ENCODE measurements at places on chromosomes 11 and 22. TPM values are rescaled to one million over a fixed set of nuclear protein-coding genes. Genes with fewer than 3 reads are reported as not detected.

Gene TRIM49
- total RNA-seq, result not detected

Gene ACTN3
- total RNA-seq, result not detected

Gene OR8G5
- total RNA-seq, result not detected

Gene HBD
- total RNA-seq, result not detected

Gene CRKL
- total RNA-seq, result 17.0 TPM

Gene WBP2NL
- total RNA-seq, result not detected

Gene DCUN1D5
- total RNA-seq, result 27.2 TPM

Gene GUCY1A2
- total RNA-seq, result 15.1 TPM

- no peak for DNase-seq
Measured at GRCh38 chr11:86969258-86969657, 14.1 kb upstream of the FZD4 start.

GRCh38 chr11:34599406-34599945 is 21.4 kb upstream of the EHF start:
- no peak for DNase-seq

DNA sequence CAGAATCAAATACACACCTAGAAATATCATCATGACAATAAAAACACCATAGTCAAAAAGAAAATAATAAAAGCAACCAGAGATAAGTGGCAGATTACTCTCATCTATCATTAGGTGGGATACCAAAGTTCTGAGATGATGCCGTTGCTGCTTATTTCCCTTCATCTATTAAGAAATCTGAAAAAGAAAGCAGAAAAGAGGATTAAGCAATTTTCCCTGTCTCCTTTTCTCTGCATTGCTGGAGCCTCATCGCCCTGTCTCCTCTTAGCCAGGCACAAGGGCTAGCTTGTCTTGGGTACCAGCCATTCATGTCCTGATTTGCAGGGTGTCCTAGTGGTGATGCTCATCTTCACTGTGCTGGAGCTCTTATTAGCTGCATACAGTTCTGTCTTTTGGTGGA is 3.9 kb upstream of the MS4A14 start:
- DNase-seq, result no peak

- peak; percentile 21 for DNase-seq
Measured at GRCh38 chr22:48607901-48608662, 1219.6 kb downstream of the BRD1 start.

GRCh38 chr11:46600194-46600960 is 6.6 kb upstream of the AMBRA1 start:
- no peak for DNase-seq

DNA sequence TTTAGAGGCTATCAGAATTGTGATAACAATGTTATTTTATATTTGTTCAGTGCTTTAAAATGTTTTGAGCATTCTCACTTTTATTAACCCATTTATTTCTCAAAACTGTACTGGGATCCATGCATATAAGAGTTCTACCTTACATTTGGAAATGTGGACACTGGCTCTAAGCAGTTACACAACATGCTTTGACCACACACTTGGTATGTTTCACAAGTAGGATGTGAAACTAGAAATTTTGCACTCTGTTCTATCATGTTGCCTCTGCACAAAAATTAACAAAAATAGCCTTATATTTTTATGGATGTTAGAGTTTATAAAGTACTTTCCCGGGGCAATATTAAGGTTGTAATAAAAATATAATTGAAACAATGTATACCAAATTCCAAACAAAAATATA is 126.9 kb upstream of the CHORDC1 start:
- DNase-seq, result no peak

- no peak for DNase-seq
Measured at GRCh38 chr11:117997823-117998579, 11.8 kb downstream of the IL10RA start.

- peak; percentile 70 for DNase-seq
Measured at GRCh38 chr22:47090591-47091245, 328.3 kb downstream of the TBC1D22A start.

DNA sequence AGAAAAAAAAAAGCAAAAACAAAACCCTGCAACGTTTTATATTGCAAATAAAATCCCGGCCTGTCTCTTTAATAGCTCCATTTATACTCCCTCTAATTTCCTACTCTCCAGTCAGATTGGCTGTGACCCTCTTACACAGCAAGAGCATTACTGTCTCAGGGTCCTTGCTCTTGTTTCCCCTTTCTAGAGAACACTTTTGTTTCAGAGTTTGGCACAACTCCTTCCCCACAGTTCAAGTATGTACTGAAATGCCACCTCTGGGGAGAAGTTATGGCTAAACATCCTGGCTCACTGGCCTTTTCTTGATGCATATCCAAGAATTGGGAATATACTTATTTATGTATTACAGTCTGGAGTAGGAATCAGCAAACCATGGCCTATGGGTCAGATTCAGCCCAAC is 2.6 kb downstream of the CASP12 start:
- DNase-seq, result no peak

DNA sequence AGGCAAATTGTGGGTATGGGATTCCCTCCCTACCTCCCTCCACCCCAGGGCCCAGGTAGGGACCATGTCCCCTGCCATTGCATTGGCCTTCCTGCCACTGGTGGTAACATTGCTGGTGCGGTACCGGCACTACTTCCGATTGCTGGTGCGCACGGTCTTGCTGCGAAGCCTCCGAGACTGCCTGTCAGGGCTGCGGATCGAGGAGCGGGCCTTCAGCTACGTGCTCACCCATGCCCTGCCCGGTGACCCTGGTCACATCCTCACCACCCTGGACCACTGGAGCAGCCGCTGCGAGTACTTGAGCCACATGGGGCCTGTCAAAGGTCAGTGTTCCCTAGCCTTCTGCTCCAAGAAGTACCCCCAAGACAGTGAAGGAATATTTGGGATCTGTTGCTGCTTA is at the start of gene TOMT:
TSS of gene TOMT (plus strand) at position 37 of the 400 bp plus-strand sequence. CDS start at position 65, 28 bp downstream.
- DNase-seq, result no peak

- no peak for DNase-seq
Measured at GRCh38 chr11:126403658-126404057, 48.2 kb downstream of the ST3GAL4 start.

DNA sequence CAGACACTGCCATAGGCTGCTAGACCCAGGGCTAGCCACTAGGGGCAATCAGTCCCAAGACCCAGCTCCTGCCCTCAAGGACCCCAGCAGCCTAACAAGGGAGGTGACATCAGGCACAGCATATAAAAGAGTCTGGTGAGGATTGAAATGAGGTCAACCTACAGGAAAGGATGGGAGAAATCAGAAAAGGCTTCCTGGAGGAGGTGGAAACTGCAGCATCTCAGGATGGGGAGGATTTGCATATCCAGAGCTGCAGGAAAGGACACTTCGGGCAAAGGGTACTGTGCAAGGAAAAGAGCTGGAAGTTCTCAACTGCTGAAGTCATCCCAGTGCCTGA is 2.9 kb upstream of the ARFGAP2 start:
- peak; percentile 40 for DNase-seq

- peak; percentile 62 for DNase-seq
Measured at GRCh38 chr11:76768088-76768908, 14.9 kb upstream of the TSKU start.

GRCh38 chr11:66081505-66081904 is 11.4 kb downstream of the PACS1 start:
- peak; percentile 78 for DNase-seq

- peak; percentile 71 for DNase-seq
Measured at GRCh38 chr22:18056161-18056666, 21.6 kb upstream of the PEX26 start.

GRCh38 chr11:363948-364761 is 5.1 kb upstream of the B4GALNT4 start:
- DNase-seq, result peak; percentile 78

GRCh38 chr22:37497062-37497599 is 10.9 kb upstream of the MFNG start:
- DNase-seq, result no peak

Measured in stomach (tissue), 19 donors.